OCI-M1 (cell line): ENCODE measurements at places on chromosomes 11 and 22.

DNA sequence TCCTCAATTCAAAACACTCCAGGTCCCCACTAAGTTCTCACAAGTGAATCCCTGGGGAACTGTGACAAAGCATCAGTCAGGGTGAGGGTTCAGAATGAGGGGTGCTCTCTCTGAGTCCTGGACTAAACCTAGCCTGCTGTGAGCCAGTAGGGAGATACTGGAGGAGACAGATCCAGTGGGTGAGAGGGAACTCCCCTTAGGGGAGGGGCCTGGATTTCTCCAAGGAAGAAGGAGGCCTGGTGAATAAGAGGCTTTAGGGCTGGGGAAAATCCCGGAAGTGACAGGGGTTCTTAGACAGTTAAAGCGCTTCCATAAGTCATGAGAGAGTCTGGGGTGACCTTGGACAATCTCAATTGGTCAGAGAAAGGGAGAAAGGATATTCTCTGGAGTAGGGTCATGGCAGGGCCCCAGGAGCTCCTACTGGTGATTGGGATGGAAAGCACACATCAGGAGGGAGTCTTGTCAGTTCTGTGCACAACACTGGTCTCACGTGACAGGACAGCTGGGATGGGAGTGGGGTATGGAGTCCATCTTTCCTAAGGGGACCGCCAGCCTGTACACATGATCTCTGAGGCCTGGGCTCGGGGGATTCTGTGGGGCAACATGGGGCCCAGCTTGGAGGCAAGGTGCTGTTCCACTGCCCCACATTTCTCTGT lies 1.5 kb downstream of the TBC1D10A start:
- DNase-seq: no peak

- DNase-seq: no peak
Measured at GRCh38 chr22:44347549-44347948, 34.8 kb upstream of the SHISAL1 start.

DNA sequence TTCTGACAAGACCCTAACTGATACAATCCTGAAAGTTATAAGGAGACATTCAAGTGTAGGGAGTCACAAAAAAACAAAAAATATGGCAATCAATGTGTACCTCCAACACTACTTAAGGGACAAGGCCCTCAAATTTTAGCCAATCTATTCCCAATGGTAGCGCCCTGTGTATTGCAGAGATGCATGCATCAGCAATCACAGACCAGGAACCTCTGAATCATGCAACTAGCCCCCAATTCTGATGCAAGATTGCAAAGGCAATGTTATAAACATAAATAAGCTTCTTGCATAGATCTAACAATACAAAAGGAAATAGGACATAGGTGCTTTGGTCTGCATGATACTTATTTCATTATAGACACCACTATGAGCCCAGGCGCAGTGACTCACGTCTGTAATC lies 29.7 kb upstream of the SIK2 start:
- DNase-seq: no peak

- DNase-seq: no peak
Measured at GRCh38 chr22:42431401-42432019, 693 bp downstream of the NFAM1 start.

- DNase-seq: no peak
Measured at GRCh38 chr22:49306632-49307480, 520.8 kb downstream of the BRD1 start.

DNA sequence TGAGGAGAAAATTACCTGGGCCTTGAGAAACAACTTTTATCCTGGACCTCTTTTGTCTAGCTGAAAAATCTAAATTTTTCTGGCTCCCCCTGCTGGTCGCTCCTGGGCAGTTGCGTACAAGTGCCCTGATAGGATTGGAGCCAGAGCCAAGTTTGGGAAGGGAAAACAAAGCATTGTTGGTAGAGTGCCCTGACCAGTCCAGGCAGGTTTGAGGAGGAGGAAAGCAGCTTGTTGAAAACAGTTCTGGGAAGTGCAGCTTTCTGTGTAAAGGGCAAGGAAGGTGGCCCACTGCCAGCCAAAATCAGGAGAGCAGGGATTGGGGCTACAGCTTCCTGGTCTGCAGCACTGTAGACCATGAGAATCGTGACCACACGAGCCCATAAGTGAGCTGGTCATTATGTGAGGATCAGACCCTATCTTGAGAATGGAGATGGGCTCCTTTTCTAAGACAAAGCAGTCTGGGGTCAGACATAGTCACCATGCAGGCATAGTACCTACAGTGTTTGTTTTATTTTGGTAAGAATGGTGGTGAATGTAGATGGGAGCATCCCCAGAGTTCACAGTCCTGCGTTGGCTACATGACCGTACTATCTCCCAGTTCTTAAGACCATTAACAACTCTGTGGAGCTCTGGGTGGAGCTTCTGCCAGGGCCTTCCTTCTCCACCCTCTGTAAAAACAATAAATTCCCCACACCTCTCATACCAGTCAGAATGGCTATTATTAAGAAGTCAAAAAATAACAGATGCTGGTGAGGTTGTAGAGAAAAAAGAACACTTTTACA lies 21.3 kb upstream of the PIK3IP1 start:
- peak; percentile 68 for DNase-seq

DNA sequence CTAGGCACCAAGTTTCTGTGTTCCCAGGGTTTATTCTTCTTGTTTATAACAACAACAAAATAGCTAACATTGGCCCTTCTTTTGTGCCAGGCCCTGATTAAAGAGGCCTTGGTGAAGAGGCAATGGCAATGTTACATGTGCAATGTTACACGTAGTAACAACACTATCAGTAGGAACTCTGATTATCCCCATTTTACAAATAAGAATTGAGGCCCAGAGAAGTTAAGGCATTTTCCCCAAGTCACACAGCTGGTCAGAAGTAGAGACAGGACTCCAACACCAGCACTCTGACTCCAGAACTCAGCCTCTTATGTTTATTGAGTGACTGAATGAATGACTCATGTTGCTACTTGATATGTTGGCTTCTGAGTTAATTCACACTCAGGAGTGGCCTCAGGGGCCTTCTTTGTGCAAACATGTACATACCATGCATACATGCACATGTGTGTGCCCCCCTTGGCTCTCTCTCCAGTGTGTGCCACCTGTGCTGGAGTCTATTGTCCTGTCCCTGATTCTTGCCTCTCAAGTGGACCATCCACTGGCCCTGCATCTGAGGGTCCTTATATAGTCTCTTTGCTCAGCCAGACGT lies 98.4 kb downstream of the TP53I11 start:
- no peak for DNase-seq

DNA sequence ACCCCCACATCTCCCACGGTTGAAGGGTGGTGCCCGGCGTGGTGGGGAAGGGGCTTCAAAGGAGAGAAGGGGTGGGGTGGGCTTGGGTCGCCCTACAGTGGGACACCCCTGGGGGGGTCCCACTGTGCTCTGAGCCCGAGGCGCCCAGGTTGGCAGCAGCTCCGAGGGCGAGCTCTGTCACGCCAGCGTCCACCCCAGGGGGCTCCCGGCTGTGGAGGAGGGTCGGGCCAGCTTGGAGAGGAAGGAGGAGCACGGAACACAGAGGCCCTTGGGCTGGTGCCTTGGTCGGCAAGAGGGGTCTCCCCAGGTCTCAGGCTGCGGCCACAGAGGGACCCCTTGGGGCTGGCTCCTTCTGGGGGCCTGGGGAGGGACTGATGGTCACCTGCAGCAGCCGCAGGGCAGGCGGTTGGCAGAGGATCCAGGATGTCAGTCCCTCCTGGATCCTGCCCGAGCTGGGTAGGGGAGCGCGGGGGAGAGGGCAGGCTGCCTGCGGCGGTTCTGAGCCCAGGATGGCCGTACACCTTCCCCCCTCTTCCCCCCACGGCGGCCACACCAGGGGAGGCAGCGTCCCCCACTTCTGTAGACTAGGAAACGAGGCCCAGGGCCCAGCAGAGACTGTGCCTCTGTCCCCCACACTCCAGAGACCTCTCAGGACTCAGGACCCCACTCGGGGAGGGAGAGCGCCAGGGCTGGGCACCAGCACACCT lies 788 bp downstream of the MUC6 start:
- no peak for DNase-seq
